ENCODE measurements at places on chromosomes 6 and 20. TPM values are rescaled to one million over a fixed set of nuclear protein-coding genes. Genes with fewer than 3 reads are reported as not detected.
A peak's percentile ranks its signal among the peaks of the same experiment; 100 is the strongest.

- no peak for DNase-seq
These were observed 327.4 kb upstream of the MAN1A1 start for GRCh38 chr6:119676961-119677360.

DNA sequence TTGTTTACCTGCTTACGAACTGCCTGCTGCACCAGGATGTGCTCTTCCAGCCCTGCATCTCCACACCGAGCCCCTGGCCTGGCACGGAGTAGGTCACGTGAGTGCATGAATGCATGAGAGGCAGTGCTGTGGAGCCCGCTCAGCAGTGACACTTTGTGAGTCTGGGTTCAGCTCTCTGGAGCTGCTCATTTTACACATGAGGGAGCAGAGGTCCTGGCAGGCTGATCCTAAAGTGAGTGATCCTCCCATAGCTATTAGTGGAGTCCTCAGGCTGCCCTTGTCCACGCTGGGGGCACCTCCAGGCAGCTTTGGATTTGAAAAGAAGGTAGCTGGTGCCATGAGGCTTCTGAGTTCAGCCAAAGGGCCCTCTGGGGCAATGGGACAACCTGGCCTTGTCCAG is 64.2 kb downstream of the EDN3 start:
- DNase-seq: no peak

DNA sequence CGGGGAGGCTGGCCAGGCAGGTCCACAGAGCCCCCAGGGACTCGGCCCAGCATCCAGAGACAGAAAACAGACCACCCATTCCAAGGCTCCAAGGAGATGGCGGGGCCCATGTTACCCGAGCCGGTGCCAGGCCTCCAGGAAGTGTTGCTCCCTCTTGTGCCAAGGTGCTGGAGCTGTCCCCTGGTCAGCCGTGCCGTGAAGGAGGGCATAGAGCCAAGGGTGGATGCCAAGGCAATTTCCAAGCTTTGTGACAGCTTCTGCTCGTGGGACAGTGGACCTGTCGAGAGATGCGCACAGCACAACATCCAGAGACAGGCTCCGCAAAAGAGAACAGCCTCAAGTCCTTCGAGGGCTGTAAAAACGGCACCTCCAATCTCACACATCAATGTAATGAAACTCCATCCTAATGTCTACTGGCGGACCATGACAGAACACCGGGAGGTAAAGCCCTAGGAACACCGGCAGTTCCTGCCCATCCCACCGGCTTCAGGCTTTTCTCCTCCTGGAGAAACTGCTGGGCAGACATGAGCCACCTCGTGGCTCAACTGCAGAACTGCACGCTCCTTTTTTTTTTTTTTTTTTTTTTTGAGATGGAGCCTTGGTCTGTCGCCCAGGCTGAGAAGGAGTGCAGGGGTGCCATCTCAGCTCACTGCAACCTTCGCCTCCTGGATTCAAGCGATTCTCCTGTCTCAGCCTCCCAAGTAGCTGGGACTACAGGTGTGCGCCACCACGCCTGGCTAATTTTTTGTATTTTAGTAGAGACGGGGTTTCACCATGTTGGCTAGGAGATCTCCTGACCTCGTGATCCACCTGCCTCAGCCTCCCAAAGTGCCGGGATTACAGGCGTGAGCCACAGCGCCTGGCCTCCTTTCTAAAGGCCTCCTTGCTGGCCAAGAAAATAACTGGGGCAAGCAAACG is 30.9 kb upstream of the AVP start:
- DNase-seq: peak; percentile 52

DNA sequence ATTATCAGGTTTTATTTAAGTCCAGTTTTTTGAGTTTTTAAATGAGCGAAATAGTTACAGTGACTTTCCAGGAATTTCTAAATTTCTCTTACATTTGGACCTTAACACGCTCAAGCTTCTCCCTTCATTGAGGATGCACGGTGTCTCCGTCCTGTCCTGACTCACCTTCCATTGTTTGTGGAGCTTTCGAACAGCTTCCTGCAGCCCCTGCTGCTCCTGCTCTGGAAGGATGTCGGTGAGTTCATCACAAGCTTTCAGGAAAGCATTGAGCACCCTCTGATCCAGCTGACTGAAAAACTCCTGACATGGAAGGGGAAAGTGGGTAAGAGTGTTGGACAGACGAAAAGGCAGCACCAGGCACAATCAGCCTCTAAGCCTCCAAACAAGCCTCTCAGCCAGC is 183.7 kb downstream of the SYNE1 start:
- no peak for DNase-seq

- no peak for DNase-seq
These were observed 4.4 kb upstream of the STX16 start for GRCh38 chr20:58646703-58647102.

- DNase-seq: no peak
These were observed 118.8 kb downstream of the CDH4 start for GRCh38 chr20:61370841-61371303.

GRCh38 chr6:72975352-72975752 is 249.9 kb downstream of the KHDC1L start:
- DNase-seq: no peak

DNA sequence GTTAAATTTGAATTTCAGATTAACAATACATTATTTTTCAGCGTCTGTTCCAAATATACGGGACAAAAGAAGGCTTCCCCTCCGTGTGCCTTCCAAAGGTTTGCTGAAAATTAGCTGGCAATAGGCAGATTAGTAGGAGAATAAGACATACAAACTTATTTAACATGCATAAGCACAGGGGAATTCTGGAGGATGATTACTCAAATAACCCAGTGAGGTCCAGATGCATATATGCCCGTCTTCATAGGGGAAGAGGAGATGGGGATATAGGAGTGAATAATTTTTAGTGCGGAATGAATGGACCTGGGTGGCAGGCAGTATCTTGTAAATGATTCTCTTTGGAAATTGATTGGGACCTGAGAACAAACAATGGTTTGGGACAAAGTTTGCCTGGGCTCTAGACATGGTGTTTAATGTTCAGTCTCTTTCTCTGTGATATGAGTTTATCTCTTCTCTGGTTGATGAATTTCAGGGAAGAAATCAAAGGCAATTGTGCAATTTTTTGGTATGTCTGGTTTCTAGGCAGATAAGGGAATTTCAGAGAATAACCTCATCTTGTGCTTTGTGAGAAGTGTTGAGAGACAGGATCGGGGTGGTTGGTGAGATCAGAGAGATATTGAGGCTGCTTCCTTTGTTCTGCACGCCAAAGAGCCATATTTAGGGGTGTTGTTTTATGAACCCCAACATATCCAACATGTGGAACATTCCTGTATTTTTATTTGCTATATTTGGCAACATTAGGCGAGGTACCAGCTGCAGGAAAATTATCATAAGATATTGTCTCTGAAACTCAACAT is 63.7 kb downstream of the MKKS start:
- no peak for DNase-seq

DNA sequence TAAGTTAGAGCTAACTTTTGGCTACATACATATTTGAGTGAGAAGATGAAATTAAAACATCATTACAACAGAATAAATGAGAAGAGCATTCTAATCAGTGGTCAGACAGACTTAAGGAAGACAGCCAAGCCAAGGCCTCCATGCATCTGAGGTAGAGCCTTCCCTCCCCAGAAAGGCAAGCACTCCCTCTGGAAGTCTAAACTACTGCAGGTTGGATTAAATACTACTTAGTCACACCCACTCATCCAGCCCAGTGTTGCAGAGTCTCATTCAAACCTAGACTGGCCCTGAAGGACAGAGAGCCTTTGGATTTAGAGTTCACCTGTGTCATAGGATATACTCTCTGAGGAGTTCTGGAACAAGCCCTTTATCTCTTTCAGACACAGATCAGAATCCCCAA is 29.2 kb downstream of the TMX4 start:
- DNase-seq: no peak

- no peak for DNase-seq
These were observed 86.2 kb upstream of the PTPRK start for GRCh38 chr6:128606611-128607010.

DNA sequence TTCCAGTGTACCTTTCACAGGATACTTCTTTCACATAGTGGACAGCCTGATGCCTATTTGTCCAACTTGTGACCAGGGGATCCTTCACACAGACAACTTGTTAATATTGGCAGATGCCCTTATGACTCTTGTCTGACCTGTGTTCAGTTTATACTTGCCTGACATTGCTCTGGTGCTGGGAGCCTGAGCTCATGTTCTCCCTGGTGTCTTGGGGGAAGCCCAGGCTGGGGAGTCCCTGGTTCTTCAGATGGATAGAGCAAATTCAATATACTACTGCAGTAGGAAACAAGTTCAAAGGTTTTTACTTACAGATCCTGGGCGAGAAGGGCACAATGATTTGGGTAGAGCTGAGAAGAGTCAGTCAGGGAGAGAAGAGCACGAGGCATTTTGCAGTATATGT is 76.1 kb downstream of the NKAIN2 start:
- DNase-seq: no peak

DNA sequence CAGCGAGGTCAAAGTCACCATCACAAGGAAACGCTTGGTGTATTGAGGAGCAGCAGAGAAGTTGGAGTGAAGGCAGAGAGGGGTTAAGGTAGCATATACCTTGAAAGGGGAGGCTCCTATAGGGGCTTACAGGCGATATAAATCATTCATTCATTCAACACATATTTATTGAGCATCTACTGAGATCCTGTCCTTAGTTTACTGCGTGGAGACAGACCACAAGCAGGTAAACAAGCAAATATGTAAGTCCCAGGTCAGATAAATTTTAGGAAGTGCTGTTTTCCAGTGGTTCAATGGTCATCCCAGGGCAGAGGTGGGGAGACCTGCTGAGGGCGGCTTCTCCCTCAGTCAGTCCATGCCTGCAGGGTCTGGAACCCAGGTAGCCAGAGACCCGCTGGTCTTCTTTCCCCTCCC is 761 bp upstream of the DNMT3B start:
- no peak for DNase-seq

GRCh38 chr6:14309516-14309915 is 191.9 kb downstream of the CD83 start:
- DNase-seq: no peak

THBD gene
- polyA plus RNA-seq: 14.1 TPM

HRH3 gene
- not detected for polyA plus RNA-seq

AAR2 gene
- 22.3 TPM for polyA plus RNA-seq

LAMP5 gene
- polyA plus RNA-seq: 0.31 TPM

SOBP gene
- 15.6 TPM for polyA plus RNA-seq

ELMO2 gene
- 40.8 TPM for polyA plus RNA-seq
